ENCODE measurements at places on chromosomes 11 and 22.

DNA sequence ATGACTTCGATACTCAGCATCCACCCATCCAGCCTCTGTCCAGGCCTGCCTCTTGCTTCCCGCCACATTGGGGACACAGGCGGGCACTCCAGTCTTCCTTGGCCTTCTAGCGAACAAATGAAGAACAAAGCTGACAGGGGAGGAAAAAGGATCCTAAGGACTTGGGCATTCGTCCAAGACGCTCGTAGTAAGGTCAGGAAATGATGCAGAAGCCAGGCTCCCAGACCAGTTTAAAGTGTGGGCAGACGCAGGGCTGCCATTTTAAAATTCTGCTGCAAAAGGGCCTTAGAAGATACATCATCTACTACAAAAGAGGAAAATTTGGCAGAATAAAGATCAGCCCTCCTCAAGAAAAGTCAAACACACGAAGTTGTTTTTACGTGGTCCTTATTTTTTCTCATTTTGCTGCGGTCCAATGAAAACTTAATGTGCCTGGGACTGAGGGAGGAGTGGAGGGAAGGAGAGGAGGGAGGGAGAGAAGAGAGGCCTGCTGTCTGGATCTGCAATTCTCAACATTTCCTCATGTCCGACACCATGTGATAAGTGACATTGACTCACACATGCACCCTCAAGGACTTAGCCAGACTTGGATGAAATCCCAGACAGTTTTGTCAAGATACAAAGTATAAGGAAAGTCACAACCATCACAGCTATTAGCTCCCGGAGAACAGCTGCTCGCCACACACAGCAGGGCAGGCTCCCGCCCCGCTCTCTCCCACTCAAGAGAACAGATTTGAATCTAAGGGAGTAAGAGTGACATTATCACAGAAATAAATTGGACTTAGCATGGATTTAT lies 5.7 kb downstream of the DNAL4 start:
- DNase-seq, result no peak

GRCh38 chr11:26143566-26144290 lies 188.2 kb upstream of the ANO3 start:
- no peak for DNase-seq

DNA sequence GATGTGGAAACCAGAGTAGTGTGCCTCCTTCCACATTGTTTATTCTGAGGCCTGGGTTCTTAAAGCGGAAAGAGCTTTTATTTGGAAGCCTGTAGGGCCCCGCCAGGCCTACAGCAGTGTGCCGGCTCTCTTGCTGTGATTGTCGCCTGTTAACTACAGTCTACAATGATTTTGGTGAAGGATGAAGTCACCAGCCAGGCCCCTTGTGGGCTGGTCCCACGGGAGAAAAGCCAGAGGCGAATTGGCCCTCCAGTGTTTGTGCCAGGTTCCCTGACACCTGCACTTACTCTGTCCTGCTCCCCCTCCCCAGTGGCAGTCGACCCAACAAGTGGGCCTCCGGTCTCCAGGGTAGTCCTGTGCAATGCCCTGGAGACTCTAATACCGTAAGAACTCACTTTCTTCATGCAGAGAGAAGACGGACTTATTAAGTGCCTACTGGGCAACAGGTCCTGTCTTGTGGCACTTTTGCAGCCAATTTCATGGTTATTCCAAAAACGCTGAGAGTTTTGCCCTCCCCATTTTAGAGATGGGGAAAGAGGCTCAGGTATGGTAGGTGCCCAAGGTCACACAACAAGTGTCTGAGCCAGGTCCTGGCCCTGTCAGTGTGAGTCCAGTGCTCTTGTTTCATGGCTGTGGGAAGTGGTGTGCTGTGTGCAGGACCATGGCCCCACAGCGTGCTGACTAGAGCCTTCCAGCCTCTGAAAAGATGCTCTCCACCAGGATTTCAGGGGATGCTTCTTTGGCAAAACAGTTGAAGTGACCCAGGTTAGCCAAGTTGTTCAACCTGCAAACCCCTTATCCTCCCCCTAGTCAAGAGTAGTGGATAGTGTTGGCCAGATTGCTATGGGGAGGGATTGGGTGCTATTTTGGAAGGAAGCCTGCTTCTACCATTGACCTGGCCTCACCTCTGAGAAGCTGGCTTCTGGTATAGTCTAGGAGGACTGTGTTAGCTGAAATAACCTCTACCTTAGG lies 1.4 kb downstream of the MICAL2 start:
- no peak for DNase-seq

- peak; percentile 65 for DNase-seq
Observed at GRCh38 chr11:94849839-94850238, 81.7 kb downstream of the AMOTL1 start.

DNA sequence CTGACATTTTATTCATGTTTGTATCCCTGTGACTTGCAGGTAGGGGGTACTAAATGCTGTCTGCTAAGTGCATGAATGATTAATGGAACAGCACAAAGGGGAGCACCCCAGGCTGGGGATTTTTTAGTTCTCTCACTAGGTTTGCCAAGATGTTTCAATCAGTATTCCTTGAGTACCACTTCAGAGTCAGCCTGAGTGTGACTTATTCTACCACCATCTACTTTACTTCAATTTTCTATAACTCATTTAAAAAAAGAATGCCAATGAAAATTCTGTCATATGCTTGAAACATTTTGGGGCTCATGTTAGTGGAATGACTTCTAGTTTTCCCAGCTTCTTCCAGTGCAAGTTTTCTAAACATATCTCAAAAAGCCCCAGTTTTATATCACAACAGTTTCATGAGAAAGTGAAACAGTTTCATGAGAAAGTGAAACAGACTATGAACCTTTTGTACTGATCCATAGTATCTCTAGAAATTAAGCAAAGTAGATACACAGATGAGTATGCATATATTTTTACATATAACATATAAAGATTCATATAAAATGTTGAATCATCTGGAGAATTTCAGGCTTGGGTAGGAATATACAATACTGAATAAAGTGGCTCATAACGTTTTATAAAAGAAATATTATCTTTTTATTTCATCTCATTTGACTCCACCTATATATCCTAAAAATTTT lies 252.4 kb downstream of the GRM5 start:
- no peak for DNase-seq

GRCh38 chr22:26893173-26894110 lies 236.1 kb downstream of the MIAT start:
- DNase-seq, result no peak

DNA sequence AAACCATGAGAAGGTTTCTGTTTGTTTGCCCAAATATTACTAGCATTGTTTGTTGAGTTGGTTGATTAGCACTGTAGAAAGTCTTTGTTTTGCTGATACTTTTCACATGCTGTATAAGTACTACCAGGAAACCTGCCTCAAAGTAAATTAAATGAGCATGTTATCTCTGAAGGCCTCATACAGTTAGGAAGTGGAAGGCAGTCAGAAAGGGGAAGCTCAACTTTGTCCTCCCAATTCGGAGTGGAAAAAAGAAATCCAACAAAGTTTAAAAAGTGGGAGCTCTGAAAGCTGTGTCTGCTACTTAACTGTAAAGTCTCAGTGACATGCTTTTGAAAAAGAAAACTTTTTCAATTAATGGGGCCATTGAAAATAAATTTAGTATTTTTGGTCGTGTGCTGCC lies 188.3 kb upstream of the BLID start:
- no peak for DNase-seq

GRCh38 chr11:130731401-130731800 lies 184.9 kb downstream of the SNX19 start:
- DNase-seq, result no peak

DNA sequence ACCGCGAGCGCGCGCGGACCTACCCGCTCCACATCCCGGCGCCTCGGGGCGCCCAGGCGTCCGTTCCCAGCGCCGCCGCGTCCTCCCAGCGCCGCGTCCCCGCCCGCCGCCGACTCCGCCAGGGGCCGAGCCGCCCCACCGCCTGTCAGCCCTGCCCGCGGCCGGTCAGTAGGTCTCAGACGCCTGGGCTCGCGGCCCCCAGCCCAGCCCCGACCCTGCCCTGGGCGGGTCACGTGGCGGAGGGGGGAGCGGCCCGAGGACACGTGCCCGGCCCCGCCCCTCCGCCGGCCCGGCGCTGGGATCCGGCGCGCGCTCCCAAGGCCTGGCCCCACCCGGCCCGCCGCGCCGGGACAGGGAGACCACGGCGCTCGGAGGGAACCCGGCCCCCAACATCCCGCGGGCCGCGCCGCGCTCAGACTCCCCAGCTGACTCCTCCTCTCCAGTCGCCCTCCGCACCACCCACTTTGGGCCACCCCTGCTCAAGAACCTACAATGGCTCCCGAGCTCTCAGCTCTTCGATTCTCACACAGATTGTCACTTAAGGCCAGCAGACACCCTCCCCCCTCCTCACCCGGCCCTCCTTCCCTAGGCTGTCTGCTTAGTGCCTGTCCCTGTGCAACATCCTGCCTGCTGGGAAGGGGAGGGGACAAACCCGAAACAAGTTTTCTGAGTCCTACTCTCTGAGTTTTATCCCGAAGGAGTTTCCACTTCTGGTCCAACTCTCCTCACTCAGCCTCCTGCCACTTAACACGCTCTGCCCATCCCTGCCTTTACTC lies at the start of gene RAB3IL1:
TSS of gene RAB3IL1 (minus strand) at position 233 of the 776 bp plus-strand sequence. CDS start at position 34, 199 bp downstream.
- DNase-seq, result peak; percentile 85

- DNase-seq, result no peak
Observed at GRCh38 chr22:19240813-19241592, 50.5 kb downstream of the CLTCL1 start.
